Activated CD4-positive, CD25-positive, alpha-beta regulatory T cell treated with anti-CD3 and anti-CD28 coated beads, Interleukin-2, amount 50 U/mL, for 72 hours (primary cell): ENCODE measurements at places on chromosomes 2 and 18.

DNA sequence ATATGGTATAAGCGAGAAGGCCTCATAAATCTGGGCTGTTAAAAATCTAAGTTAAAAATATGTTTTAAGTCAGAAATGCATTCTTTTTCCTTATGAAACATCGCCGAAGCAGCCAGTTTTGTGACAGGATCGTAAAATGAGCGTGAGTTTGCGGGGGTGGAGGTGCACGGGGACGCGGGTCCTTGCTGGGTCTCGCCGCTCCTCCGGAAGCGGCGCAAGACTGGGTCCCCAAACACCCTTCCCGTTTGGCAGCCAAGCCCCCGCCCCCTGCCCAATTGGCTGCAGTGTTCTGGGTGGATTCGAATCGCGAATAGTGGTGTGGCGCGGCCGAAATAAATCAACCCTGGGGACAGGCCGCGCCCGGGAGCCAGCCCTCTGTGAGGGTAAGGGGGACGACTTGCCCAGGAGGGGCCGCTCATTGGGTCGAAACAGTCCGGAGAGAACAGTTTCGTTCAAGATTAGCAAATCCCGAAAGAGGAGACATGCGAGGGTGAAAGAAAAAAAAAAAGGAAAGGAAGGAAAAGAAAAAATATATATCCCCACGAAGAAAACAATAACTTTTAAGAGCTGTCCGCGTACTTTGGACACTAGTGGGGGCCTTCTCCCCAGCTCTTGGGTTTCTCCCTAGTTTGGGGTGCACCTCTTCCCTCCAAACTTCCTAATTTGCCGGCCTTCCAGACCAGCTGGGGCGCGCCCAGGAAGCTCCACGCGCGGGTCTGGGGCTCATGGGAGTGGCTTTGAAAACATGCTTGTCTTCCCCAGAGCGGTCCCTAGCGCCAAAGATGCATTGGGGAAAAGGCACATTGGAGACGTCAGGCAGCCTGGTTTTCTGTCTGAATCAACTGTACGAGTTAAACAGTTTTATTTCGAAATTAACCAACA lies 3.1 kb upstream of the GATA6 start:
- no peak for DNase-seq

DNA sequence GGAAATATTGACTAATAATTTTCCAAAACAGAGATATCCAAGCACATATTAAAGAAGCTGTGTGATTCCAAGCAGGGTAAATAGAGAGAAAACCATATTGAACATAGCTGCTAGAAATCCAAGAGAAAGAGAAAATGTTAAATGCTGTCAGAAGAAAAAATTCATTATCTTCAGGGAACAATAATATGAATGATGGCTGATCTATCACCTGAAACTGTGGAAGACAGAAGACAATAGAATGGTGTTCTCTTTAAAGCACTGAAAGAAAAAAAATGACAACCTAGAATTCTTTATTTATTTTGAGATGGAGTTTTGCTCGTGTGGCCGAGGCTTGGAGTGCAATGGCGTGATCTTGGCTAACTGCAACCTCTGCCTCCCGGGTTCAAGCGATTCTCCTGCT lies 17.3 kb downstream of the PPP1CB start:
- DNase-seq: no peak

DNA sequence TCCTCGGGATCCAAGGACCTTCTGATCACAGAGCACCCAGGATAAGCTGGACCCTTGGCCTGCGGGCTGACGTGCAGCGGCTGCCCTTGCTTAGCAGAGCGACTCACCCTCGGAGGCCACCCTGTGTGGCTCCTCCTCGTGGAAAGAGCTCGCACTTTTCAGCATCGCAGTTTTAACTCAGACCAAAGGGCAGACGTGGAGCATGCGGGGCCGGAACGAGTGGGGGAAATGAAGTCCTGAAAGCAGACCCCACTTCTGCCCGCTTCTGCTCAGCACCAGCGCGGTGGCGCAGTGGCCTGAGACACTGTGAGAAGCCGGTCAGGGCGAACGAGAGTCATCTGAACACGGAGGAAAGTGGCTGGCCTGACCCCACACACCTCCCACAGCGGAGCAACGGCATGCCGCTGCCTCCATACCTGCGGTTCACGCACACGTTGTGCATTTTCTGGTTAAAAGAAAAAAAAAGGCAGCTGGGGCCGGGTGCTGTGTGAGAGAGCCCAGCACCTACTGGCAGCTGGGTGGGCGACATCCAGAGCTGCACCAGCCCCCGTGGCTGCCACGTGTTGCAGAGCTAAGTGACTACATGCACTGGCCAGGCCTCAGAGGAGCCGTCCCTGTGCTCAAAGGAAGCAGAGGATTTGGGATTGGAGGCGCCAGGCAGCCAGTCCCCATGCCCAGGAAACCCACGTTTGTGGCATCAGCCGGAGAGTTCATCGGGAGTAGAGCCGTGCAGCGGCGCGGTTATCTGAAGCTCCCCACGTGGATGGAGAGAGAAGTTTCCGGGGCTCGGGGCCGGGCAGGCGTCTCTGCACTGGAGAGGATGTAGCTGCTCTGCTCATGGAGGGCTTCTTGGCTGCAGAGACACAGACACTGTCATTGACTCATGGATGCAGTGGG lies 89.7 kb downstream of the USP40 start:
- DNase-seq: no peak

GRCh38 chr2:6913415-6914157 lies 3.6 kb upstream of the RNF144A start:
- DNase-seq: no peak

- DNase-seq: no peak
Observed at GRCh38 chr2:192197357-192197756, 2.6 kb upstream of the TMEFF2 start.

- DNase-seq: no peak
Observed at GRCh38 chr18:78587096-78587495, 392.5 kb upstream of the SALL3 start.

DNA sequence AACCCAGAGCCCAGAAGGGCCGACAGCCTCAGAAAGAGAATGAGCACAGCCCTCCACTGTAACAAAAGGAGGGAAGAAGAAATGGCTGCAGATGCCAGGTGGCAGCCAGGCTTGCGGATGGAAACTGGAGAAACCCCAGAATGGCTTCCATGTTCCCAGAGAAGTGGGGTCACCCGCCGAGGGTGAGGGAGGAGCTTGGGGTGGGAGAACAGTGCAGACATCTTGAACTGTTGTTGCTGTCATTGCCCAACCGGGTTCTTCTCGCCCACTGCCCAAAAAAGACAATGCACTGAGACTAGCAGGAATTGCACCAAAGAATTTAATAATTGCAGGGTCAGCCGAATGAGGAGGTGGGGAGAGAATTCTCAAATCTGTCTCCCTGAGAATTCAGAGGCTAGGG lies 223.2 kb upstream of the RAB6C start:
- no peak for DNase-seq

GRCh38 chr2:171319164-171319810 lies 114.5 kb downstream of the METTL8 start:
- no peak for DNase-seq

- no peak for DNase-seq
Observed at GRCh38 chr18:5543036-5543680, 639 bp downstream of the EPB41L3 start.

DNA sequence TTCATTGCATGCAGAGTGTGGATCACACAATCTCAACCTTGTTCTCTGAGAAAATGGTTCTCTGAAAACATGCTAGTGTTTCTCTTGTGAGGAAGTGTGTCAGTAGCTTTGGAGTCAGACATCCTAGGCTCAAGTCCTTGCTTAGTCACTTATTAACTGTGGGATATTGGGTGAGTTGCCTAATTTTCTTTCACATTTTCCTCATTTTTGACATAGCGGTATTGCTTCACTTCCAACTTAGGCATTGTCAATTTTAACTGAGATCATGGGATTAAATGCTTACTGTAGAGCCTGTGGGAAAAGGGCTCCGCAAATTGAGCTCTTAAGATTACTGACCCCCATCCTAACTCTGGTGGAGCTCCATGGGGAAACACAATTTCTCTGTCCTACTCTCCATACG lies 622.2 kb downstream of the CNTNAP5 start:
- DNase-seq: no peak

DNA sequence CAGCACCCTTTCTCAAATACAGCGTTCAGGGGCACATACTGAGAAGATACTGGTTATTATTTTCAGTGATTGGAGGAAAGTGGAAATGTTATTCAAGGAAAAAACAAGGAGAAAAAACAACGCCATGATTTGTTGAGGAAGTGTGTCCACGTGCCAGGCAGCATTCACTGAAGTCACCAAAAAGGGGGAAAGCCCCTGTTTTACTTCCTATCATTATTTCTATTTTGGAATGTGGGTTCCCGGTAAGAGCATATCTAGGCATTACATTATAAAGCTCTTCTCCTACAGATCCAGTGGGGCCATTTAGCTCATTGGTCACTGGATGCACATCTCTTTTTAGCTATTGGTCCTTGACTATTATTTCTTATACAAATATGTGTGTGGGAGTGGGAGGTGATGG lies 518.7 kb downstream of the TXNL1 start:
- no peak for DNase-seq

- DNase-seq: no peak
Observed at GRCh38 chr2:179553382-179553781, 288.8 kb upstream of the SESTD1 start.

GRCh38 chr2:108855194-108855593 lies 68.6 kb downstream of the CCDC138 start:
- DNase-seq: no peak

DNA sequence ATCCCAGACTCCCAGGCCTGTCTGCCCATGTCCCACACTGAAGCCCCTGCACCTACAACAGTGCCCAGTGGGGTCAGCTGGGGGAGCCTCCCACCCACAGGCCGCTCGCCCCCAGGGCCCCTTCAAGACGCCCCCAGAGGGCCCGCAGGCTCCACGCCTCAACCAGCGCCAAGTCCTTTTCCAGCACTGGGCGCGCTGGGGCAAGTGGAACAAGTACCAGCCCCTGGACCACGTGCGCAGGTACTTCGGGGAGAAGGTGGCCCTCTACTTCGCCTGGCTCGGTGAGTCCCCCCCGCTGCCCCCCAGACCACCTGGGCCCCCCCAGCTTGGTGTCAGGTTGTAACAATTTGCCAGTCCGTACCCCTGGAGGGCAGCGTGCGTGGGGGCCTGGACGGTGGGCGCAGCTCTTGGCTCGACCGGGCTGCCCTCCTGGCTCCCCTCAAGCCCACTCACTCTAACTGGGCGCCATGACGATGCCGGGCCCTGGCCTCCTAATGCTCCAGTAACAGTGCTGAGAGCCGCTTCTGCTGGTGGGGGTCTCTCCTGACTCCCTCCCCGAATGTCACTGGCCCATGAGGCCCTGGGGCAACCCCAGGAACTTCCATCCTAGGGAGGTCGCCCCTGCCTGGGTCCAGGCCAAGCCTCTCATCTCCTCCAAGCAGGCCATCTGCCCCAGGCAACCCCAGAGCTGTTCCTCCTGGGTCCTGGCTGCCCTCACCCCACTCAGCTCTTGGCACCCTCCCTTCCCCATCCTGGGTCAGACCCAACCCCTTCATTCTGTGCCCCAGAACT lies 14.9 kb downstream of the ANO7 start:
- no peak for DNase-seq

GRCh38 chr2:197914778-197915177 lies 110.4 kb downstream of the PLCL1 start:
- DNase-seq: no peak

- DNase-seq: no peak
Observed at GRCh38 chr2:144099780-144100377, 420.0 kb downstream of the ZEB2 start.

- no peak for DNase-seq
Observed at GRCh38 chr18:67199993-67200617, 316.4 kb downstream of the DSEL start.

DNA sequence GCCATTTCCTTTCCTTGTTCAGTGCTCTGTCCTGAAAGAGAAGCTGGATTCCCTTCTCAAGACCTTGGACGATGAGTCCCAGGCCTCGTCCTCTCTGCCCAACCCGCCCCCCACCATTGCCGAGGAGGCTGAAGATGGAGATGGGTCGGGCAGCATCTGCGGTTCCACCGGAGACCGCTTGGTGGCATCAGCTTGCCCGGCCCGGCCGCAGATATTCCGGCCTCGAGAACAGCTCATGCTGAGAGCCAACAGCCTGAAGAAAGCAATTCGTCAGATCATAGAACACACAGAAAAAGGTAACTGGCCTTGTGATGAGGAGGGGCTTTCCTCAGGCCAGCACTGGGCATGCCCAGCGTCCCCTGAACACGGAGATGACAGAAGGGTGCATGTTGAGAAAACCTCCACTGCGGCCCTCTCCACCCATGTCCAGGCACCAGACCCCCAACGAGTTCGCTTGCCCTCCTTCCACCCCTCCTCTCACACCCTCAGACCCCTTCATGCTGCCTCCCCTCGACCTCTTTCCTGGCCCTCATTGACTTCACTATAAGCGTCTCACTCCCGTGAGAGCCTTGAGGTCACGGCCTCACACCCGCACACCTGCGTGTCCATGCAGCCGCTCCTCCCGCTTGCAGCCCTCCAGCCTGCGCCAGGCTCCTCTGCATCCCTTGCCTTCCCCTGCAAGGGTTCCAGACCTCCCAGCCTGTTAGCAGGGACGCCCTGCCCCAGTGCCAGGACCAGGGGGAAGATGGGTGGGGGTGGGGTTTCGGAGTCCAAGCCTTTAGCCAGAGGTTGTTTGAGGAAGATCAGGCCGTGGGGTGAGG lies 95.0 kb downstream of the DGKD start:
- DNase-seq: peak; percentile 25

GRCh38 chr2:144519934-144520731 lies at the start of gene ZEB2:
TSS of gene ZEB2 (minus strand) at chr2:144520119. CDS start at chr2:144517350, 2,769 bp downstream.
- DNase-seq: no peak

GRCh38 chr18:34623557-34623956 lies 86.5 kb upstream of the DTNA start:
- no peak for DNase-seq

DNA sequence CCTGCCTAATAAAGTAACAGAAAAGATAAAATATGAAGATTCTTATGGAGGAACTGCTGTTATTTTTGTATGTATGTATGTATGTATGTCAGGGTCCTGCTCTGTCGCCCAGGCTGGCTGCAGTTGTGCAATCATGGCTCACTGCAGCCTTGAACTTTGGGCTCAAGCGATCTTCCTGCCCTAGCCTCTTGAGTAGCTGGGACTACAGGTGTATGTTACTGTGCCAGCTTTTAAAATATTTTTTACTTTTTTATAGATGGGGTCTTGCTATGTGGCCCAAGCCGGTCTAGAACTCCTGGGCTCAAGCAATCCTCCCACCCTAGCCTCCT lies 26.7 kb downstream of the ANKRD29 start:
- DNase-seq: no peak

GRCh38 chr2:201795607-201796477 lies 10.5 kb upstream of the CDK15 start:
- no peak for DNase-seq

DNA sequence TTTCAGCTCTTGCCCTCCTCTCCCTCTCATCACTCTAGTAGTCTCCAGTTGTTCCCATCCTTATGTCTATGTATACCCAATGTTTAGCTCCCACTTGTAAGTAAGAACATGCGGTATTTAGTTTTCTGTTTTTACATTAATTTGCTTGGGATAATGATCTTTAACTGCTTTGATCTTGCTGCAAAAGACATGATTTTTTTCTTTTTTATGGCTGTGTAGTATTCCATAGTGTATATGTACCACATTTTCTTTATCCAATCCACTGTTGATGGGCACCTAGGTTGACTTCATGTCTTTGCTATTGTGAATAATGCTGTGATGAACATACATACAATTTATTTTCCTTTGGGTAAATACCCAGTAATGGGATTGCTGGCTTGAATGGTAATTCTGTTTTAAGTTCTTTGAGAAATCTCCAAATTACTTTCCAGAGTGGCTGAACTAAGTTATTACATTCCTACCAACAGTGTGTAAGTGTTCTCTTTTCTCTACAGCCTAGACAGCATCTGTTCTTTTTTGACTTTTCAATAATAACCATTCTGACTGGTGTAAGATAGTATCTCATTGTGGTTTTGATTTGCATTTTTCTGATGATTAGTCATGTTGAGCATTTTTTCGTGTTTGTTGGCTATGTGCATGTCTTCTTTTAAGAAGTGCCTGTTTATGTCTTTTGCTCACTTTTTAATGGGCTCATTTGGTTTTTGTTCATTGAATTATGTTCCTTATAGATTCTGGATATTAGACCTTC lies 179.6 kb upstream of the SLC39A10 start:
- no peak for DNase-seq
